ENCODE measurements at places on chromosomes 5 and 9.

DNA sequence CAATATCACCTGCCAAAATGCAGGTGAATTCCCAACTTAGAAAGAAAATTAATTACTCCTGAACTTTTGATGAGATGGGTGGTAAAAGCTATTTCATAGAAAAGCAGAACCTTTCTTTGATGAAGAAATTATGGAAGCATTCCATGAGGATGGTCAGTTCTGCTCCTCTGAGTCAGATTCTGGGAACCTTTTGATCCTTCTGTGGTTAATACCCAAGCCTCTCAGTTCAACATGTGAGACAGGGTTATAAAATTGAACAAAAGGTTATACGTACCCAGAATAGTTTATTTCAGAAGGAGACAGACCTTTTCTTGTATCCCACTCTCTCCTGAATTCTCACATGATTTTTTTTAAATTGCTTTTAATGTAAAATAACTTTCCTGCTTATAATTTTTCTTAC is 767.6 kb upstream of the ADAMTS16 start:
- DNase-seq = no peak

- DNase-seq = no peak
Observed at GRCh38 chr9:101369884-101370531, 14.8 kb downstream of the BAAT start.

DNA sequence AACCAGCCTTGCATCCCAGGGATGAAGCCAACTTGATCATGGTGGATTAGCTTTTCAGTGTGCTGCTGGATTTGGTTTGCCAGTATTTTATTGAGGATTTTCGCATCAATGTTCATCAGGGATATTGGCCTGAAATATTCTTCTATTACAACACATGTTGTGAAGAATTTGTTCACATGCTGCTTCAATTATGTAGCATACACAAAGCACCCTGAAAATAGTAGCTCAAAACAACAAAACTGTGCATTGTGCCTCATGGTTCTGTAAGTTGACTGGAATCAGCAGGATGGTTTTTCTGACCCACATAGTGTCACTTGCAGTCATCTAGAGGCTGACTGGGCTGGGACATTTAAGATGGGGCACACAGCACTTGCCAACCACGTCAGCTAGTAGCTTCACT is 193.9 kb downstream of the SYK start:
- no peak for DNase-seq

DNA sequence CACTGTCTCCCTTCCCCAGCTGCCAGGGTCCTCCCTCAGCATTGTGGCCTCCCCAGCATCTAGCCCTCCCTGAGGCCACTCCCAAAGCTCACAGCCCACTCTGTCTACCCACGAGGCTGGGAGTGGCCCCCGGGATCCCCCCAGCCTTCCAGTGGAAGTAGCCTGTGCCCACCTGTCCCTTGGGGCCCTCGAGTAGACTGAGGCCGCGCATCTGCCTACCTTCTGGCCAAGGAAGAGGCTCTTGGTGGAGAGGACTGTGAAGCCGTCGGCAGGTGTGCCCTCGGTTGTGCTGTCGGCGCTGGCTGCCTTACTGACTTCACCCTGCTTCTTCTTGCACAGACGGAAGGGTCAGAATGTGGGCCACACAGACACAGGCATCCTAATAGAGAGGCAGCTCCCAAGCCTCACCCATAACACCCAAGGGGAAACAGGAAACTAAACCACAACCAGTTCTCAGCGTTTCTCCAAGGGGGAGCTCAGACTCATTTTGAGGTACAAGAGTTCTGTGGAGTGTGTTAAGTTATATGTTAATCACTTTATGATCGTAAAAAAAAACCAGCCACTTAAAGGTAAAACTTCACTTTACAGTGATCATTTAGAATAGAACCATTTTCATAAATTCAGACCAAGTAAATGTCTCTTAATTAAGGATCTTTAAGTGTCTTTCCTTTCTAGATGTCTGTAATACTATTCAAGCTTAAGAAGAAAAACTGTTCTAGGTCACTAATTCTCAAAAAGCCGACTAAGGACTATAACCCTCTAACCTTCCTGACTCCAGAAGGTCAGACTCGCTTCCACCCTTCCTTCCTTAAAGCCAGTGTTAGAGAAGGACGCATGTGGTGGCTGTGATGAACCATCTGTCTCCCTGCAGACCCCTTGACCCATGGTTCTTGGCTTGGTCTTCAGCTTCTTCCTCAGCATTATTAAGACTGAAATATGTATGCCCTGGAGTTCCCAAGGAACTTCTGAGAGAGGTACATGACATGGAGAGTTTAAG is 38.5 kb downstream of the MACROH2A1 start:
- DNase-seq = no peak

GRCh38 chr9:100459963-100460362 is 13.0 kb upstream of the TMEFF1 start:
- DNase-seq = no peak

DNA sequence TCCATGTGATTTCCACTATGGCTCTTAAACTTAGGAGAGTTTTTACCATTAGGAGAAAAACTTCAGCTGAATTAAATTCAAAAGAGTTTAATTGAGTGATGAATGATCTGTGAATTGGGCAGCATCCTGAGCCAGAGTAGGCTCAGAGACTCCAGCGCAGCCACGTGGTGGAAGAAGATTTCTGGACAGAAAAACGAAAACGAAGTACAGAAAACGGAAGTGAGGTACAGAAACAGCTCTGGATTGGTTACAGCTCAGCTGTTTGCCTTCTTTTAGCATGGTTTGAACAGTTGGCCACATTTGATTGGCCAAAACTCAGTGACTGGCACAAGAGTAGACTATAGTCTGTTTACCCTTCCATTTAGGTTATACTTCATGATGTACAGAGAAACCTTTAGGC is 69.2 kb upstream of the PLPP1 start:
- DNase-seq = no peak

DNA sequence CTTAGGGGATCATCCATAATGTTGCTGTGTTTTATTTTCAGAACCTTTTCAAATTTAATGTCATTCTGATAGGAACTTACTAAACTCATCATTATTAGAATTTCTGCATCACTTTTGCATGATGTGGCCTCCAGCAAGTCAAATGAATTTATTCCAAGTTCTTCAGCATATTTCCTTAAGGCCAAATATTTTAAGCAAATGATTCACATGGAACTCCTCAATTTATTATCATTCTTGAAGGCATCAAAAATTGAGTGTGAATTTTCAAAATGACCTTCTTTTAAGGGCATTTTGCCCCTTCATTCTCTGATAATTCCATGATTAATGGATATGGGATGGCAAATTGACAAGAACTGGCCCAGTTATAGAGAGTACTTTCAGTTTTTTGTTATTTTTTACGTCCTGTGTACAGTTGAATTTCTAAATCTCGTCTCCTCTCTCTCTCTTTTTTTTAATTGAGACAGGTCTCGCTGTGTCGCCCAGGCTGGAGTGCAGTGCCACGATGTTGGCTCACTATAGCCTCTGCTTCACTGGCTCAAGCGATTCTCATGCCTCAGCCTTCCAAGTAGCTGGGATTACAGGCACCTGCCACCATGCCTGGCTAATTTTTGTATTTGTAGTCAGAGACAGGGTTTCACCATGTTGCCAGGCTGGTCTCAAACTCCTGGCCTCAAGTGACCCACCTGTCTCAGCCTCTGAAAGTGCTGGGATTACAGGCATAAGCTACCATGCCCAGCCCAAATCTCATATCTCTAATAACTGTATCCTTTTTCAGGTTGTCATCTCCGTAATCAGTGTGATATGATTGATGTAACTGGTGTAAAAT is 29.1 kb downstream of the GPR21 start:
- no peak for DNase-seq

DNA sequence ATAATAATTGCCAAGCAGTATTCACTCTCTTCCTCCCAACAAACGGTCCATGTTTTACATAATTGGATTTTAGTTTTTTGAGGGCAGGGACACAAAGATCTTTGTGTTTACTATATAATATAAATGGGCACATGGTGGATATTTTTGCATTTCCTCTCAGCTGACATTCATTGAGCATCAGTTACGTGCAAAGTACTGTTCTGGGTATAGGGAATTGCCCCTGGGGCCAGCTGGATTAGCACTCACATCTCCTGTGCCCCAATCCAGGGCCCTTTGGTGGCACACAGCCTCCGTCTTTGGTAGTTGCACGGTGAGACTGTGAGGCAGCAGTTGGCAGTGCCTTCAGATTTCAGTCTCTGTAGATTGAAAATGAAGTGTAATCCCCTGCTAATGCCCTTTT is 1.6 kb downstream of the TDRD7 start:
- no peak for DNase-seq

GRCh38 chr5:156815988-156816599 is 34.0 kb upstream of the PPP1R2B start:
- DNase-seq = no peak

- no peak for DNase-seq
Observed at GRCh38 chr5:179343021-179343718, 2.1 kb downstream of the ADAMTS2 start.

- no peak for DNase-seq
Observed at GRCh38 chr9:81902196-81902595, 26.0 kb upstream of the SPATA31D4 start.

DNA sequence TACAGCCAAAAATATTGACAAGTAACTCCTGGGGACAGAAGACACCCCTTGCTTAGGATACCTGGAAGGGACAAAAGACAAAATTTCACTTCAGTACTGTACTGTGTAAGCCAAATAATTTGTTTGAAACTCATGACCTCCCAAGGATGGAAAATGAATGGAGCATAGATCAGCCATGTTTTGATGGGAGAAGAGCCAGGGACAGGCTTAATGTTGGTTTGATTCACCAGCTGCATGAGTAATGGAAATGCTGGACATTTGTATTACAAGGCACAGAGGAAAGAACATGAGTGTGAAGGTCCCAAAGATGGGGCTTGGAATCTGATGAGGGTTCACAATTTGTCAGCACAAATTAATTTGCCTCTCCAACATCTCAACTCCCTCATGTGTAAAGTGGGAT is 122.8 kb downstream of the ENC1 start:
- no peak for DNase-seq

- no peak for DNase-seq
Observed at GRCh38 chr5:171861381-171861780, 75.8 kb downstream of the SMIM23 start.

- DNase-seq = no peak
Observed at GRCh38 chr5:54357408-54358058, 47.2 kb upstream of the ARL15 start.

DNA sequence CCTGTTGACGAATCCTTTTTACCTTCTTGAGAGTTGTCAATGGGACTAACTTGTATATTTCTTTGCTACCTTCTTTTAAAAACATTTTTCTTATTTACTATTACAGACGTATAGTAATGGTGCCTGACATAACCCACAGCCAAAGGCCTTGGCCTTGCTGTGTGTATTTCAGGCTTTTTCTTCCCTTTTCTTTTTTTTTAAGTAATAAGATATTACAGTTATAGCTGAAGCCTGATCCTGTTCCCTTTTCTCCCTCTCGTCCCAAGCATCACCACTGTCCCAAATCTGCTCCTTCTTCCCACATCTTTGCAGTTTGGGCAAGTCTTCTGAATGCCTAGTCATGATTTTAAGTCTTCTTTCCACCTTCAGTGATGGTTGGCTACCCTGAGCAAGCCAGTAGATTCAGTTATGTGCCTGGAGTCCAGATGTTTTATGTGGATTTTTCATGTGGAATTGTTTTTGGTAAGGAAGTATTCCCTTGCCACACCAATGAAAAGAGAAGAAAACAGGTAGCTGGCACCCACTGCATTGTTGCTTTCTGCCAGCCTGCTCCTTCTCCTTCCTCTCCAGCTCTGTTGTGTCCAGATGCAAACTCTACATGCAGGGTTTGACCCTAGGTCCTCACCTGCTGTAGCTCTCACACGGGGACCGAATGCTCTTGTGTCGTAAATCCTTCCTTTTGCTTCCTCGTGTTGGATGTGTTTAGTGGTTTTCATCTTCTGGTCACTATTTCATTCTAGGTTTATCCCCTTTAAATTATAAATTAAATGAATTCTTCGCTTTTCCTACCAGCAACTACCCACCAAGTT is 26.5 kb downstream of the ABL1 start:
- DNase-seq = no peak

DNA sequence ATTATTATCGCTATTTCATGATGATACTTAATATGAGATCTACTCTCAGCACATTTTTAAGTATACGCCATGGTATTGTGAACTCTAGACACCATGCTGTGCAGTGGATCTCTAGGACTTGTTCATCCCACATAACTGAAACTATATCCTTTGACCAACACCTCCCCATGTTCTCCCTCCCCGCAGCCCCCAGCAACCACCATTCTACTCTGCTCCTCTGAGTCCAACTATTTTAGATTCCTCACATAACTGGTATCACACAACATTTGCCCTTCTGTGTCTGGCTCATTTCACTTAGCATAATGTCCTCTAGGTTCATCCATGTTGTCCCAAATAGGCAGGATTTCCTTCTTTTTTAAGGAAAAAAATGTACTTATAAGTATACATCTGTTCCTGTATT is 6.6 kb upstream of the TBC1D2 start:
- DNase-seq = no peak

- DNase-seq = no peak
Observed at GRCh38 chr5:181051841-181052671, 12.0 kb downstream of the BTNL9 start.

DNA sequence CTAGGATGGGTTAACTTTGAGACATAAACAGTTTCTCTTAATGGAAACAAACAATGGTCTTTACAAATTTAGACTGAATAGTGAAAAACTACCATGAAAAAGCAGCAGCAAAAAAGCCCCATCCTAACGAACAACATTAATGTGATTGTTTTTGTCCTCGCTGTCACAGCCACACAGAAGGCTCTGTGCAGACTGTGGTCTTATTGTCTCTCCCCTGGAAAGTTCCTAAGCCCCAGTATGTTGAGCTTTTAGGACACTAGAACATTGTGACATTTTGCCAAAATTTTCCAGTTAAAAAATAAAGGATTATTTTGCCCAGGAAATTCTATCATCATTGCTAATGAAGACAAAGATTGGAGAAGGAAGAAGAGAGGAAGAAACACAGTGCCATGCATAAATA is 12.6 kb upstream of the SOWAHA start:
- no peak for DNase-seq

DNA sequence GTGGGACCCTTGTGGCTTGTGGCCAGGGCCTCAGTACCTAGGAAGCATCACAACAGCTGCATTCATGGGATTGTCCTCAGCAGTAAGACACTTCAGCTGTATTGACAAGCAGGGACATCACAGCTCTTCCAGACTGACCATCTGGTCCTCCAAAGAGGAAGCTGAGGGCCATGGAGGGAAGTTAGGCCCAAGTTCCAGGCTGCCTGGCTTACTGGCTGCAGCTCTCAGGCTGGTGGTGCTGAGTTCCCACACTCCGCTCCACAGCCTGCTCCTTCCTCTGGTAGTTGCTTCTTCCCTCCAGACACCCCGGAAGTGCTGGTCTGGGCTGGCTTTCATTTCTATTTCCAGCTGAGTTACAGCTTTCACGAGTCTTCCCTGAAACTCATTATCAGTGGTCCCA is 5.7 kb upstream of the STING1 start:
- DNase-seq = no peak

DNA sequence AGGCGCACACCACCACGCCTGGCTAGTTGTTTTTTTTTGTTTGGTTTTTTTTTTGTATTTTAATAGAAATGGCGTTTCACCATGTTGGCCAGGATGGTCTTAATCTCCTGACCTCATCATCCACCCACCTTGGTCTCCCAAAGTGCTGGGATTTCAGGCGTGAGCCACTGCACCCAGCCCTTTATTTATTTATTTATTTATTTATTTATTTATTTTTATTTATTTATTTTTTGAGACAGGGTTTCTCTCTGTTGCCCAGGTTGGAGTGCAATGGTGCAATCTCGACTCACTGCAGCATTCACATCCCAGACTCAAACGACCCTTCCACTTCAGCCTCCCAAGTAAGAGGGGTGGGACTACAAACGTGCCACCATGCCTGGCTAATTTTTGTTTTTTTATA is 63.0 kb upstream of the ADAMTSL1 start:
- no peak for DNase-seq

All from right forelimb (tissue), 1 donor.